ENCODE measurements at places on chromosomes 7 and 10.

DNA sequence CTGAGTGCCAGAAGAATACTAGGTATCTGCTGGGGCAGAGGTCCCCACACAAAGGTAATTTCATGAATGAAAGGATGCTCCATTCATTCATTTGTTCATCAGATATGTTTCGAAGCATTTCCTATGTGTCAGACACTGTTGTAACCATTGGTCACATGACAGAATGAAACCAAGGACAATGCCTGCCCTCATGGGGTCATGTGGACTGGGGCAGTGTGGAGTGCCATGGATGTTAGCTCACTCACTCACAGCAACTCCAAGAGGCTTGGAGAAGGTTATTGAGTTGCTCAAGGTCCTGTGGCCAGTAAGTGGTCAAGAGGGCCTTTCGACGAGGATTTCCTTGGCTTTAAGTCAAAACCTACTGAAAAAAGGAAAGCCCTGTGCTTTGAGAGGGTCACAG lies 223.5 kb downstream of the ARHGAP12 start:
- DNase-seq: no peak

GRCh38 chr10:19252531-19252930 lies 203.9 kb downstream of the MALRD1 start:
- no peak for DNase-seq

DNA sequence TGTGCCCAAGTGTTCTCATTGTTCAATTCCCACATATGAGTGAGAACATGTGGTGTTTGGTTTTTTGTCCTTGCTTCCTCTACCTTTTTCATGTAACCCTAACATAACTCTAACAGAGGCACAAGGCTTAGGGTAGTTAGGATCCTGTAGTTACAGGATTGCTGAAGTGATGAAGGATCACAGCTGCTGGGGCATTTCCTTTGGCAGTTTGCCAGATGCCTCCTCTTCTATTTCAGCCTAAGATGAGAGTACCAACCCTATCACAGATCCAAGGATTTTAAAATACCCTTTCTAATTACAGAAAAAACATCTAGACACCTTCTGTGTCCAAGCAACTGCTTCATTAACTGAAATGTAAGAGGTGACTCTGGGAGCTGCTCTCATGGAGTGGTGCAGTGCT lies 141.7 kb upstream of the COL1A2 start:
- DNase-seq: no peak

- DNase-seq: no peak
Observed at GRCh38 chr10:121751191-121751760, 153.0 kb upstream of the FGFR2 start.

DNA sequence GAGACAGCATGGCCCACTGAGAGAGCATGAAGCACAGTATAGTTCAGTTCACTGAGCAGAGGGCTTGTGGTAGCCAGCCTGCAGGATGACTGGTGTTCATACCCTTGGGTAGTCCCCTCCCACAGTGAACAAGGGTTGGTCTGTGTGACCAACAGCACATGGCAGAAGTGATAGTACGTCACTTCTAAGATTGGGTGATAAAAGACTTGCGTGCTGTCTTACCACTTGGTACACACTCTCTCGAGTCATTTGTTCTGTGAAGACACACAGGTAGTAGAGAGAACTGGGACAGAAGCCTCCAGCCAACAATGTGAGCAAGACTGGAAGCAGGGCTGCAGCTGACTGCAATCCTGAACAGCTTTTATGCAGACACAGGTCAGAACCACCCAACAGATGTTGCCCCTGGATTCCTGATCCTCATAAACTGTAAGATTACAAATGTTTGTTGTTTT lies 14.6 kb downstream of the EPC1 start:
- DNase-seq: peak; percentile 91

DNA sequence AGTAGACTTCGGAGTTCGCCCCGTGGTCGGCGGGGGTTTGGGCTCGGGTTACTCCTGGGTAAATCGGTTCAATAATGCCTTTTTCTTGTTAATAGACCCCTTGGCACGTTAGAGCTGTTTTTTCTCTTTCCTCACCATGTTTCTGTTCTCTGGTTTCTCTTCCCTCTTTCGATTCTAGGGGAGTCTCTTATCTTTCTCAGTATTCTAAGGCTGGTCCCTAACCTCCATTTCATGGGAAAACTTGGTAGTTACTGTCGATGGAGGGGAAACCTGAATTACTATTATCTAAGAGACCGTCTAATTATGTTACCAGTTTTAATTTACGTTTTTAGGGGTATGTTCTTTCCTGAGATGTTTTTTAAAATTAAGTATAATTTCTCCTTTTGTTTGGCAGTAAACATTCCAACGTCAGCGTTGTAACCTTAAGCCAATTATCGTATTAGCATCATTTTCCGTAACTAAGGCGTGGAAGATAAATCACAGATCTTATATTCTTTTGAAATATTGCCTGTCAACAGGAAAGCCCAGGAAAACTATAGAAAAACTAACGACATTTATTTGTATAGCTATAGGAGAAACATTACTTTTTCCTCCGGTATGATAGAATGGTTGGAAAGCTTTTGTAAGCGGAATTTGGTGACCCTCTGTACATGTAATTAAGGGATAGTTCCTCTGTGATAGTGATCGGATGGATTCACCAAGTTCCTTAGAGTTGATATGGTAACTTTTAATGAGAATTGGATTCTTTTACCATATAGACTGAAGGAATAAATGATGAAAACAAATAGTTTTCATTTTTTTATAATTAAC lies 847 bp downstream of the BTAF1 start:
- DNase-seq: peak; percentile 39

GRCh38 chr10:100482181-100482833 lies 19.5 kb downstream of the WNT8B start:
- peak; percentile 75 for DNase-seq

- DNase-seq: no peak
Observed at GRCh38 chr10:114881417-114881816, 56.6 kb upstream of the TRUB1 start.

- peak; percentile 61 for DNase-seq
Observed at GRCh38 chr10:12482587-12482986, 133.2 kb downstream of the CAMK1D start.

- no peak for DNase-seq
Observed at GRCh38 chr10:29598851-29599311, 35.9 kb downstream of the SVIL start.

DNA sequence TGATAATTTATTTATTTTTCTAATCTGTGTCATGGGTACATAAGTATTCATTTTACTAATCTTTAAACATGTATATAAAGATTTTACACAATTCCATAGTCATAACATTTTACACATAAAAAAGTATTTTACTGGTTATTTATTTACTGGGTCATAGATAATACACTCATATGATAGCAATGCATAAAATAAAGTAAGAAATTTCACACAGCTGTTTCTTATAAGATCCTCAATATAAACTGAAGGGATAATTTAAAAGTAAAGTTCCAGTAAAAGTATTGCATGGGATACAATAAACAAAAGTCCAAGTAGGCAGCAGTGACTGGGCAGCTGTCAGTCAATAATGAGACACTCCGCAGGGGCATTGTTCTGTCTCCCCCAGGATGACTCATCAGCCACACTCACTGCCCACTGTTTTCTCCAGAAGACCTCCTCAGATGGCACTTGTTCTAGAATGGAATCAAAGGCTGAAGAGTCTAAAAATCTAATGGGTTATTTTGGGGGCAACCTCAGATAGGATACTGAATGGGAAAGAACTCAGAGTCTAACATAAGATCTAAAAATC lies 32.7 kb downstream of the DPY19L1 start:
- DNase-seq: no peak

- peak; percentile 7 for DNase-seq
Observed at GRCh38 chr7:70775570-70776156, 356.3 kb upstream of the GALNT17 start.

DNA sequence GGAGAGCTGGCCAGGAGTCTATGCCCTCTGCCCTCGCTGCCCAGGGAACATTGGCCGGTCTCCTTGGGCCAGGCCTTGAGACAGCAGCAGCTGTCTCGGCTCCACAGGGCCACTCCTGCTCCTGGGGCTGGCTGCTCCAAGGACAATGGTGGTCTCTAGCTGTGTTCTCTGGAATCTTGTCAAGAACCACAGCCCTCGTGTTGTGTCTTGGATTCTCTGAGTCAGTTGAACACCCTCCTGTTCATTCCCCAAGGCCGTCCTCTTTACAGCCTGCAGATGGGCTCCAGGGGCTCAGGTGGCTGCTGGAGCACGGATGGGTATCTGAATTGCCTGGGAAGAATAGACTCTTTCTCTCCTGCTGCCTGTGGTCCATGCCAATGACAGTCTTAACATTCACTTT lies 511.1 kb downstream of the GLRX3 start:
- no peak for DNase-seq

- DNase-seq: no peak
Observed at GRCh38 chr10:21347043-21347784, 178.3 kb downstream of the SKIDA1 start.

DNA sequence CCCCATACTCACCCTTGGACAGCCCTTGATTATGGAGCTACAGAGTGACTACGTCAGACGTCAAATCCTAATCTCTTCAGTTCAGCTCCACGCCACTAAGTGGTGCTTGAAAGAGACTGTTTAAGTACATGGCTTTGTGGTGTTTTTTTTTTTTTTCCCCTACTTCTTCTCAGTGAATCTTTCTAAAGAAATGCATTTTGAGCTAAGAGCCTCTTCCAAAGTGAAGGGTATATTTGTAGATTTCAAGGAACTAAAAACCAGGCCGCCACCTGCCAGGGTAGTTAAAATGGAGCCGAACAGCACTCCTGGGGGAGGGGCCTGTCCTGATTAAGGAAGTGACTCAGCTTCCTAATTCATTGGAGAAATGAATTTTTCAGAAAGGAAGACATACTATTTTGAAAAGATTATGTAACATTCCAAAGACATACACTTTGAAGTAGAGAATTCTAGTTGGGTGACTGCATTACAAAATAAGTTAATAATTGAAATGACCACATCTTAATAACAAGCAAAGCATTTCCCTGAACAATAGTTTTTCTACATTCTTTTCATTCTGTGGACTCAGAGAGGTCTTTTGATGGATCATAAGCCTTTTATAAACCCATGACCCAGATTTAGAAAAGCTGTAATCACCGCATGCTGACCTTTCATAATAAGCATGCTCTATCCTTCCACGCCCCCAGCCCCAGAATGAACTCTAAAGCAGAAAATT lies 20.6 kb upstream of the VPS41 start:
- no peak for DNase-seq

- DNase-seq: no peak
Observed at GRCh38 chr10:79130255-79130654, 61.5 kb downstream of the ZMIZ1 start.

GRCh38 chr7:95476904-95477594 lies 8.7 kb upstream of the ASB4 start:
- peak; percentile 84 for DNase-seq

GRCh38 chr10:20013991-20014750 lies 197.9 kb downstream of the PLXDC2 start:
- DNase-seq: no peak

DNA sequence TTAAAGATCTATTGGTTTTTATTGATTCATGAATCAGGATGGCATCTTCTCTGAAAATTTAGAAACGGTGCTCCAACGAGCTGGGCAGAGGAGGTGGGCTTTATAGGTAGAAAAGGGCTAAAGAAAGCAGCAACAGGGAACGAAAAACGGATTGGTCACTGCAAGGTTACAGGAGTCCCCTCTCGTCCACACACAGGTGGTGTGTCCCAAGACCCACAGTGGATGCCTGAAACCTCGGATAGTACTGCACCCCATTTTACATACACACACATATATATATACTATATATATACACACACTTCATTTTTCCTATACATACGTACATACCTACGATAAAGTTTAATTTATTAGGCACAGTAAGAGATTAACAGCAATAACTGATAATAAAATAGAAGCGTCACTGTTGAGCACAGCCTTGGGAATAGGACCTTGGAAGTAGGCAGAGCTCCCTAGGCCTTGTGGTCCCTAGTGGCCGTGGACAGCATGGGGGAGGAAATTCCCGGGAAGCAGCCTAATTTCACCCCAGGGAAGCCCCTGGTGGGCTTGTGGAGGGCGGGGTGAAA lies 737 bp upstream of the NUB1 start:
- no peak for DNase-seq

GRCh38 chr7:10708447-10708846 lies 265.2 kb upstream of the PHF14 start:
- peak; percentile 71 for DNase-seq

- no peak for DNase-seq
Observed at GRCh38 chr10:65903620-65904019, 1022.2 kb upstream of the LRRTM3 start.

DNA sequence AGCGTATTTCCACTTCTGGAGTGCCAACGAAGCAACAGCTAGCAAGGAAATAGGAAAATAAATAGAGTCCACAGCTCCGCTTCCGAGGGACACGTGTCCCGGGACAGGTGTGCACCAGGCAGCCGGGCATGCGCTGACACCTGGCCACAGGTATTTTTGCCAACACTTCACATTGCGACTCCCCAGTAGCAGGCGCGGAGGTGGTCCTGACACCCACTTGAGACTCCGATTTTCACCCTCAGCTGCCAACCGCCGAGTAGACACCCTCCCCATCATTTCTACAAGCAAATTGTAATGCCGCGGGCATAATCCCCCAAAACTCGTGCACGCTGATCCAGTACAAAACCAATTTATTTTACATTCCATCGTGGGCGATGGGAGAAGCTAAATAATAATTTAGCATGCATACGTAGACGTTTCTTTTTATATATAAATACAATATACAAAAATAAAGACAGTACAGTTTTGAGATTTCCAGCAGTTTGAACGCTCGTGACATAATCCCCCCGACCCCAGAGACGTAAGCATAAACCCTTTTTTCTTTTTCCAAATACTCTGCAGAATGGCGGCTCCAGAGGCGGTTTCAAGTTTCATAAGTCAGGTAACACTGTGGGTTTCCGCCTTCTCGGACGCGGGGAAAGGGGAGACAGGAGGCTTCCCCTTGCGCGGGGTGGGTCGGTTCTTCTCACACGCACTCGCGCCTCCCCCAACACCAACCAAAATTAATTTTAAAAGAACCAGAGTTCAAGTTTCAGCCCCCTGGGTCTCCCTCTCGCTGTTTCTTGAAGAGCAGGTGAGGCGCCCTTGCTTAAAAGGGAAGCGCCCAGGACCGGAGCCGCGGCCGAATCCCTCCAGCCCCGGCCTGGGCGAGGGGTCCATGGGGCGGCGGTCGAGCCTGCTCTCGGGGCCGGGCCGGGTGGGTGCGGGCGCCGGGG lies 5.7 kb downstream of the MNX1 start:
- DNase-seq: no peak

DNA sequence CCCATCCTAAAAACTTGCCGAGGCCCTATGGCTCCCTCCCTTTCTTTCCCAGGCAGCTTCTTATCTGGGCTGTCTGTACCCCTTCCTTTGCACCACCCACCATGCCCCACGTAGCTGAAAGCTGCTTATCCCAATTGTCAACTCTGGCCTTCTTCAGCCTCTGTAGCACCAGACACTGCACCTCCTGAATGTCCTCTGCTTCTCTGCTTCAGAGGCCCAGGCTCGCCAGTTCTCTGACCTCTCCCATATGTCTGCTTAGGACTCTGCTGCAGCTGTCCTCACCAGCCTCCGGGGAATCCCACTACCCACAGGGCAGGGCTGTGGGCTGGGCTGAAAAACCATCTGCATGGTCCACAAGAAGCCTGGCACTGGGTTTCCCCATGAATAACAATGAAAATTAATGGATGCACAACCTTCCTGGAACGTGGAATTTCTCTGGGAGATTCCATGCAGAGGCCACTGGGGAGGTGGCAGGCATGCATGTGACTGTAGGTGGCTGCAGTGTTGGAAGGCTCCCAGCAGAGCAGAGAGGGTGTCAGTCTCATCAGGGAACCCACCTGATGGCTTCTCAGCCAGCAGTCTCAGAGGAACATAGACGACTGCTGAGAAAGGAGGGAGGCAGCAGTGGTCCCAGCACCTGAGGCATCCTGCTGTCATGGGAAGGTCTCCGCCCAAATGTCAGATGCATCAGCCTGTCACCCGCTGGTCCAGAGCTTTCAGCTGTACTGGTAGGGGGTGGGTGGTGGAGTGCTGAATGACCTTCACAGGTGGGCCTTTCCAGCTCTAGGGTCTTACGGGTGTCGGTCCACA lies 16.8 kb upstream of the SH2D4B start:
- DNase-seq: peak; percentile 19
